Motor neuron (in vitro differentiated cells): ENCODE measurements at places on chromosomes 2 and 18. TPM values are rescaled to one million over a fixed set of nuclear protein-coding genes. Genes with fewer than 3 reads are reported as not detected.
A peak's percentile ranks its signal among the peaks of the same experiment; 100 is the strongest.

GRCh38 chr2:241180495-241180894 is 8.0 kb upstream of the ANO7 start:
- peak; percentile 18 for ATAC-seq

GRCh38 chr2:119486886-119487285 is 37.4 kb downstream of the SCTR start:
- ATAC-seq, result no peak

DNA sequence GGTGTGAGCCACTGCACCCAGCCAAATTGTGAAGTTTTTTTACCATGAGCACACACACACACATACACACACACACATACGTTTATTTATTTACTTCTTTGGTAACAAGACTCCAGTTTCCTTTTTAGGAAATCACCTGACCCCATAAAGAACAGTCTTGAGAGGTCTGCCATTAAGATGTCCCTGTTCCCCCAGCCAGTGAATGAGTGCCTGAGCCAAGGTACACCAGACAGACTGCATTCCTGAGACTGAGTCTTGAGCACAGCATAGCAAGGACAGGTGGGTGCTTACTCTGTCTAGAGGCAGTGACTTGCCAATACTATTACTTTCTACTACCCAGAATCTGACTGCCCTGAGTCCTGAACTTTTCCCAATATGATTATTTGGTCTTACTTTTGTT is 167.2 kb upstream of the SATB2 start:
- no peak for ATAC-seq

- no peak for ATAC-seq
Observed at GRCh38 chr18:23438608-23439366, 14.3 kb upstream of the RIOK3 start.

- no peak for ATAC-seq
Observed at GRCh38 chr2:9329497-9329896, 93.8 kb downstream of the ITGB1BP1 start.

DNA sequence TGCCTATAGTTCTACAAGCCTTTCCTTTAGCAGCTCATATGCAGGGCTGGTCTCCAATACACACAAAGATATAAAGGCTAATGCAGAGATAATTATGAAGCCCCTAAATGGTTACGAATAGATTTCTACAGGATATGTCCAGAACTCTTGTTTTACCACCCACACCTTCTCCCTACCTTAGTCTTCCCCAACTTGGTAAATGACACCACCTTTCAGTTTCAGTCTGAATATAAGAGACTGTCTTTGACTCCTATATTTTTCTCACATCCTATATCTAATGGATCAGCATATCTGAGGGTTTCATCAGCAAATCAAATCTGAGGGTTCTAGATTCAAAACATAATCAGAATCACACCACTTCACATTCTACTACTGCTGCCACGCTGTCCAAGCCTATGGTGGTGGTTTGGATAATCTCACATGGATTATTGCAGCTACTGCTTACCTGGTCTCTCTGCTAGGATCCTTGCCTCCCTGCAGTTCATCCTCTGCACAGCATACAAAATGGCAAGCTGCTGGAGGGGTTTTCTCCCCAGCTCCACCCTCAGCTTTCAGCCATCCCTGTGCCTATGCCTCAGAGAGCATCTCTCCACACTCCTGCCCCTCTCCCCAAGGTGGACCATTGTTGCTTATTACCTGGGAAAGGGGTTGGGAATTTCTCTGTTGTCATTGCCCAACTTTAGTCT is 178.0 kb upstream of the SPOPL start:
- ATAC-seq, result no peak

GRCh38 chr18:43757273-43757672 is 480.0 kb upstream of the SYT4 start:
- no peak for ATAC-seq

GRCh38 chr2:104944495-104944894 is 90.6 kb downstream of the POU3F3 start:
- peak; percentile 29 for ATAC-seq

DNA sequence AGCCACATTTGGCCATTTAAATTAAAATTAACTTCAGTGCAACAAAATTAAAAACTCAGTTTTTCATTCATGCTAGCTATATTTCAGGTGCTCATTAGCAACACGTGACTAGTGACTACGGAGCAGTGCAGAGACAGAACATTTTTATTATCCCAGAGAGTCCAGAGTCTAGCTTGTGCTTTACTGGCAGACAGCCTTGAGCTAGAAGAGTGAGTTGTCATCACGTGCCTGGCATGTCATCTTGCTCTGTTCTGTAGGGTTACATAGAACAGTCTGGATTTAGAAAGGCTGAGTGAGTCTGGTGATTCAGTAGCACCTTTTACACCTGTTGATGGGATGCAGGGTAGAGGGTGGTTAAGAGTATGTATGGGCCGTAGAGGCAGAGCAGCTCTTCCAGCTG is 136.9 kb upstream of the IL1R2 start:
- ATAC-seq, result no peak

GRCh38 chr2:7280790-7281189 is 363.6 kb downstream of the RNF144A start:
- ATAC-seq, result no peak

GRCh38 chr2:212914392-212914791 is 237.0 kb downstream of the IKZF2 start:
- ATAC-seq, result no peak

DNA sequence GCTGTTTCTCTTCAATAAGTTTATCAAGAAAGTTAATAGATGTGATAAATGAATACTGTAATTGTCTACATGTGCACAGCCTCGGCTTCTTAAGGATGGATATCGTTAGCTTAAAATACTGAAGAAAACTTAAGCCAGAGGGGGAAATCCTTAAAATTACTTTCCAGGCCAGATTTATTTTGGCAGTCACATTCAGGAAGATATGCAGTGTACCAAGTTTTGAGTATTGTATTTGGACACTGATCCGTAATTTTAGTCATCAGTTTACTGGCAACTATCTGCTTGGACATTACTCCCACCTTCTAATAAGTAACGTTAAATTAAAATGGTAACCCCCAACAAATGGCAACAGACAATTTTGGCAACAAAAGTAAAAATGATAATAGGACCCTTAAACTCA is 770.0 kb upstream of the ZEB2 start:
- no peak for ATAC-seq

GRCh38 chr18:78612801-78613200 is 366.8 kb upstream of the SALL3 start:
- ATAC-seq, result no peak

GRCh38 chr2:17334300-17334699 is 183.9 kb downstream of the RAD51AP2 start:
- ATAC-seq, result no peak

- no peak for ATAC-seq
Observed at GRCh38 chr18:63099848-63100629, 219.5 kb downstream of the BCL2 start.

DNA sequence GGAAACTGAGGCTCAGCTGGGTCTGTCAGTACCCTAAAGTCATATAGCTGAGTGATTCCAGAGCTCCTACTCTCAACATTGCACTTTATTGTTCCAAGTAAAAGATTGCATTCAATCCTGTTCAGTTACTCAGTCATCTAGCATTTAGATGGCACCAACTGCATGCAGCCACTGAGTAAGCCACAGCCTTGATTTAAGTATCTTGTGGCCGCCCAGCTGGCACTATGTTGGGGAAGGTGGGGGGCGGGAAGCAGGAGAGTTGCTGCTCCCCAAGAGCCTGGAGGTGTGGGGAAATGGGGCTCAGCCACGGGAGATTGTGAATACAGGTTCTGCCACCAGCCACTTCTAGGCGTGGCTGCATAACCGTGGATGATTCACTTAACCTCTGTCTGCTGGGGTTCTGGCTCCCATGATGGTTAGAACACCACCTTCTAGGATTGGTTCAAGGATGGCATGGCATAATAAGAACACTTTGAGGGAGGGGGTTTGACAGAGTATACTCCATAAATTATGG is 17.1 kb downstream of the ZFP36L2 start:
- no peak for ATAC-seq

GRCh38 chr18:59885579-59886163 is 14.1 kb upstream of the PMAIP1 start:
- peak; percentile 7 for ATAC-seq

DNA sequence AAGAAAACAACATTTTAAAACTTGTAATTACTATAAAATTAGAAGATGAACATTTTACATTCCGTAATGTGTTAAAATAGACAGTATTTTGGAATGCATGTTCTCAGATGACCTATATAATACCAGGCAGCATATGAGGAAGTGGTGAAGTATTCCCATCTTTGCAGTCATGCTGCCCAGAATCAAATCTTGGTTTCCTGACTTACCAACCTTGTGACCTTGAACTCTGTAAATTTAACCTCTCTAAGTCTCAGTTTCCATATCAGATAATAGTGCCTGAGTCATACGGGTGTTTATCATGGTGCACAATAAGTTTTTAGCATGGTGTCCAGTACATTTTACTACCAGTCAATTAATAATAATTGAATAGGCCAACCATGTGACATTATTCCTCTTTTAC is 7.3 kb upstream of the GALM start:
- no peak for ATAC-seq

DNA sequence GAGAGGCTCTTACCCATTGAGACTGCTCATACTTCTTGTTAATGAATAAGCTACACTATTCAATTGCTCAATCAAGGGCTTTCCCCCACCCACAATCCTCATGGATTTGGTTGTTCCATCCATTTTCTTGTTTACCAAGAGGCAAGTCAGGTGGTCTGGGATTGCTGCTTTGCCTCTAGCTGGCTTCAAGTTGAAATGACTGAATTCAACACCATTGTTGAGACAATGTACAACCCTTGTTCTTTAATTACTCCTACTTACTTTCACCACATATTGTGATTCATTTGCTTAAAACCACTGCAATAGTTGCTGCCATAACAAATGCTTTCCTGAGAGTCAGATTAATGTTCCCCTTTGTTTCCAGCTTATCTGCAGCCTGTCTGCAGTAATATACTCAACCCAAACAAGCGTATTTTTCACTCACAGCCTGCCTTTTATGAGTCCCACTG is 532.2 kb downstream of the RIT2 start:
- no peak for ATAC-seq

Gene CNDP1
- total RNA-seq, result 0.14 and 0.37 TPM in 2 replicates

Gene SLC9A4
- total RNA-seq, result 2.0 and 2.1 TPM in 2 replicates

Gene SLC40A1
- 4.0 and 5.8 TPM in 2 replicates for total RNA-seq

Gene POTEJ
- 0.50 and 0.97 TPM in 2 replicates for total RNA-seq
